ENCODE measurements at places on chromosomes 3 and 15.

DNA sequence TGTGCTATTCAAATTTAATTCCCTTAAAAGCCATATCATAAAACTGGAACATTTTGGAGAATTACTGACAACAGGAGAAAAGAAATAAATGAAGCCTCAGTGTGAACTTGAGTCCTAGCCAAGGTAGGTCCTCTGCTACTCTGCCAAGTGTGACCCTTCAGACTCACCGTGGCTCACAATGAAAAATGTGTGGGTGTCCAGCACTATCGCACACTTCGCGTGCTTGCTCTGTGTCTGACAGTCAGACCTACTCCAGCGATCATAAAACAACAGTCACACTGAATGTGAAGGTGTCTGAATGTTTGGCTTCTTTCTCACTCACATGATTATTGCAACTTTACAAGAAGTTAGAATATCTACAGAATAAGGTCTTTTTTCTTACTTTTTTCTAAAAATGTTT, 65.8 kb upstream of the TRA2B start:
- DNase-seq, result no peak

- no peak for DNase-seq
These were observed 43.8 kb downstream of the SPSB4 start for GRCh38 chr3:141094790-141095545.

- no peak for DNase-seq
These were observed 65.8 kb upstream of the TNFAIP8L3 start for GRCh38 chr15:51160484-51160883.

- DNase-seq, result no peak
These were observed 202.8 kb downstream of the PLCL2 start for GRCh38 chr3:17087509-17087908.

GRCh38 chr3:154122552-154122911, 1.3 kb downstream of the ARHGEF26 start:
- no peak for DNase-seq

Measured in SJSA1 (cell line).